ENCODE measurements at places on chromosomes 7 and 10.

- DNase-seq, result no peak
Observed at GRCh38 chr7:537911-538634, 18.4 kb upstream of the PDGFA start.

GRCh38 chr7:128045158-128045557 is 13.9 kb upstream of the LRRC4 start:
- DNase-seq, result no peak

GRCh38 chr7:21430575-21430954 is 2.7 kb downstream of the SP4 start:
- DNase-seq, result no peak

- DNase-seq, result no peak
Observed at GRCh38 chr10:20040012-20040411, 223.8 kb downstream of the PLXDC2 start.

GRCh38 chr7:27745064-27745583 is 5.2 kb downstream of the TAX1BP1 start:
- DNase-seq, result no peak

DNA sequence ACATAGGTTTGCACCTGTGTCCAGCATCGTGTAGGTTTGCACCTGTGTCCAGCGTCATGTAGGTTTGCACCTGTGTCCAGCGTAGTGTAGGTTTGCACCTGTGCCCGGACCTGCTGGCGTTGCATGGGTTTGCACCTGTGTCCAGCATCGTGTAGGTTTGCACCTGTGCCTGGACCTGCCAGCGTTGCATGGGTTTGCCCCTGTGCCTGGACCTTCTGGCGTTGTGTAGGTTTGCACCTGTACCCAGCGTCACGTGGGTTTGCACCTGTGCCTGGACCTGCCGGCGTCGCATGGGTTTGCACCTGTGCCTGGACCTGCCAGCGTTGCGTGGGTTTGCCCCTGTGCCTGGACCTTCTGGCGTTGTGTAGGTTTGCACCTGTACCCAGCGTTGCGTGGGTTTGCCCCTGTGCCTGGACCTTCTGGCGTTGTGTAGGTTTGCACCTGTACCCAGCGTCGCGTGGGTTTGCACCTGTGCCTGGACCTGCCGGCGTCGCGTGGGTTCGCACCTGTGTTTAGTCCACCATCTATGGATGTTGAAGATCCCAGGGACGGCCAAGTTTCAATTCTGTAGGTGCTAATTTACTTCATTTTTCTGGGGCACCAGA is 158.0 kb downstream of the WDR37 start:
- no peak for DNase-seq

DNA sequence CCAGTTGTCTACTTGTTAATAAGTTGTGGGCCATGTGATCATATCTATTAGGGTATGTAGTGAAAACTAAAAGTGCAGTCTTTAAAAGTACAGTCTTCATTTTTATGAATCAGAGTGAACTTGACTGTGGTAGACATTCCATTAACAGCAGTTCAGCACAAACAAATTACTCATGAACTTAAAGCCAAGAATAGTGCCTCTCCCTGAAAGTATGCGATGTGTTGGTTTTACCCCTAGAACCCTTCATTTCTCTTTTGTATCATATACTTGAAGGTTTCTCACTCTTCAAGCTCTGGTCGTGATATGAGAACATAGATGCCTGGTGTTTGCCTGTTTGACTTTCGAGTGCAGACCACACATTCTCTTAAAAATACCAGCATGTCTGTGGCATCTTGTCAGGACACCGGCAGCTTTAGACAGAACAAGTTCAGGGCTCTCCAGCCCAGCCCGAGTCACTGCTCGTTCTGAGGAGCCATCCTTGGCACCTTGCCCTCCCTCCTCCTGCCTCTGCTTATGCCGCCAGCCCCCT is 159.3 kb downstream of the LCOR start:
- DNase-seq, result no peak

- DNase-seq, result no peak
Observed at GRCh38 chr10:64558094-64558835, 1037.1 kb downstream of the REEP3 start.

DNA sequence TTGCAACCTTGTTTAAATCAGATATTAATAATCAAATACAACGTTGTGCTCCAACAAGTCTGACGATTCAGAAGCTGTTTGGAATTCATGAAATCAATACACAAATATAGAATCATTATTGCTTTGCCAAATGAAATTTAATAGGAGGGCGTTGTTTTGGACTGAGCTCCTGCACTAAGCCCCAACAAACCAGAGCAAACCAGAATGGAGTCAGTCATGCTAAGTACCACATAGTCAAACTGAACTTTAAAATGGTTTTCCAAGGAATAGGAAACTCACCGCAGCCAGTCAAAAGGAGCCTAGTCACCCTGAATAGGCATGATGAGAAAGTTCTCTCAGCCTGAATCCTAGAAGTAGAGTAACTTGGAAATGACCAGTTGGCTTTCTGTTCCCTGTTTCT is 53.7 kb downstream of the HACD1 start:
- no peak for DNase-seq

DNA sequence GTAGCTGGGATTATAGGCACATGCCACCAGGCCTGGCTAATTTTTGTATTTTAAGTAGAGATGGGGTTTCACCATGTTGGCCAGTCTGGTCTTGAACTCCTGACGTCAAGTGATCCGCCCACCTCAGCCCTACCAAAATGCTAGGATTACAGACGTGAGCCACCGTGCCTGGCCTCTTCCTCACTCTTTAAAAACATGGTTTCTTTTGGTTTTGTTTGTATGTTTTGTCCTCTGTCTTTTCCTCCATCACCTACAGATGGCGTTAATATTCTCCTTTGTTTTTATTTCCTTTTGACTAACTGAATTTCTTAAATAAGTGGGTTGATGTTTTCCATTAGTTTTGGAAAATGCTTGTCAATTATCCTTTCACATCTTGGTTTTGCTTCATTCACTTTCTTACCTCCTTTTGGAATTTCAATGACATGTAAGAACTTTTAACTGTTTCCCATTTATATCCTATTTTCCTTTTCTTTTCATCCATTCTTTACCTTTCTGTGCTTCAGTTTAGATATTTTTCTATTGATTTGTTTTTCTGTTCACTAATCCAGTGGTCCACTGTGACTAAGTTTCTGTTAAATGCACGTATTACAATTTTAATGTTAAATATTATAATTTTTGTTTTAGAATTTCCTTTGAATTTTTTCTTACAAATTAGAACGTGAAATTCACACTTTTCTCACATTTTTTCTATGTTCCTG is 104.1 kb downstream of the ZNF467 start:
- peak; percentile 7 for DNase-seq

GRCh38 chr10:26799342-26799741 is 61.4 kb downstream of the ABI1 start:
- DNase-seq, result no peak

DNA sequence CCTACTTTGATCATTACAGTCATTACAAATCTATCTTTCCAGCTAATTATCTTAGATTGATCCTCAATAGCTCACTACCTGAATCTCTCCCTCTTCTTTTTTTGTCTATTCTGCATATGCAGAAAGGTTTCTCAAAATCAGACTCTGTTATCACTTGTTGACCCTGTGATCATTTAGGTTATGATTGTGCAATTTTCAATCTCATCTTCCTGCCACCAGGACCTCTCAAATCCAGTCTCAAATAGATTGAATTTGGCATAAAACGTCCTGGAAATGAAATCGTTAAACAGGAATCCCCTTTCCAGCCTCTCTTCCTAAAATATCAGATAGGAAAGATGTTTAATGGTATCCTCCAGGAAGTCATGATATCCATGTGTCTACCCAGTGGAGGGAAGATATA is 96.6 kb downstream of the ST8SIA6 start:
- DNase-seq, result no peak

- no peak for DNase-seq
Observed at GRCh38 chr10:124509880-124510632, 48.4 kb downstream of the LHPP start.
